Fibroblast of the aortic adventitia (primary cell): ENCODE measurements at places on chromosomes 7 and 10.
A peak's percentile ranks its signal among the peaks of the same experiment; 100 is the strongest.

DNA sequence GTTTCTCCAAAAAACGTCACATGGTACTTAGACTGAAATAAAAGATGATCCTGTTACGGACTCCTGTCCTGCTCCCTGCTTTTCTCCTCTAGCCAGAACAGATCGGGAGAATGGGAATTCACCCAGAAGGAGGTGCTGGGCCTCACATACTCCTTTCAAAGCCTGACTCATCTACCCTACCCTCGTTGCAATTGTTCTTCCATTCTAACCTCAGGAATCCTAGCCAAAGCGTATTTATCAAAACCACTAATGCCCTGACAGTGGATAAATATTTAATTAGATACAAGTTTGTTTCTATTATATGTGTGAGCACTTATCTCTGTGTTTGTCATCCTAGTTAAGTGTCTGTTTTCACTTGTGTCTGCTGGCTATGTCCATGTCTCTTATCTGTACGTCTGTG is 21.7 kb downstream of the ZCWPW1 start:
- DNase-seq = peak; percentile 85

GRCh38 chr7:122989041-122989440 is 6.5 kb downstream of the TAS2R16 start:
- no peak for DNase-seq

DNA sequence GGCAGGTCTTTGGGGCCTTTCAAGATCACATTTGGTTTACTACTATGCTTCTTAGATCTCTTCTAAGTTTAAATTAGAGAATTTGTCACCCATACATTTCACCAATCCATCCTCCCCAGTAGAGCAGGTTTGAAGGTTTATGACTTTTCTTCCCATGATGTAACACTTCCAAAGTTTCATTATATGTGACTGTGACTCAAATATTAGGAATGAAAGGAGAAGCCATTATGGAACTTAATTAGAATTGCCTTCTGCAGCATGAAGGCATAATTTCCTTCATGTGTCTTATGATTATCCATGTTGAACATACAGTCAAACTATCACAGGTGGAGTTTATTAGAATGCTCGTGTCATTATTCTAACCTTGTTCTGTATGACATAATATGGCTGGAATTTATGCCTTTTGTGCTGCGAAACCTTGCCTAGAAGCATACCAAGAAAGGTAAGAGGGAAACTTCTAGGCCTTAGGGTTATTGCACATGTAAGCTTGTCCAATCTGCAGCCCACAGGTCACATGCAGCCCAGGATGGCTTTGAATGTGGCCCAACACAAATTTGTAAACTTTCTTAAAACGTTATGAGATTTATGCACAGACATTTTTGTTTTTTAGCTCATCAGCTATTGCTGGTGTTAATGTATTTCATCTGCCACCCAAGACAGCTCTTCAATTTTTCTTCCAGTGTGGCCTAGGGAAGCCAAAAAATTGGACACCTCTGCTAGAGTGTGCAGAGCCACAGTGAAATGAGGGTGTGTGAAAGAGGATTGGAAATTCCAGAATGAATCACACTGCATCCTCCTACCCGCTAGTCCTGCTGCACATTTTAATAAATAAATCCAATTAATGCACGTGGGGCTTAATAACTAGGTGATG is 133.6 kb downstream of the TMEM26 start:
- DNase-seq = no peak

DNA sequence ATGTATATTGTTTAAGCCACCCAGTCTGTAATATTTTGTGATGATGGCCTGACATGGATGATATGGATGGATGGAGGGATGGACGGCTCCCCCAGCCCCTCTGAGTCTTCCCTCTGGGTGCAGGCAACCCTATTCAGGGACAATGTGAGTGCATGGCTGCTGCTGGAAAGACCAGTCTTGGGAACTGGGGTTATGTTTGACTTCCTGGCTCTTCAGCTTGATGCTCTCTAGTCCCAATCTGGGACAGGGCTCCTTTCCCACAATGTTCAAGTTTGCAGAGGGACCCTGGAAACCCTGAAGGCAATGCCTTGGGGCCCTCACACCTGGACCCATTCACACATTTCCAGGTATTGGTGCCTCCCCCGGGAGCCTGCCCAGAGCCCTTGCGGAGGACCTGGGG is 52.3 kb upstream of the RET start:
- DNase-seq = no peak

DNA sequence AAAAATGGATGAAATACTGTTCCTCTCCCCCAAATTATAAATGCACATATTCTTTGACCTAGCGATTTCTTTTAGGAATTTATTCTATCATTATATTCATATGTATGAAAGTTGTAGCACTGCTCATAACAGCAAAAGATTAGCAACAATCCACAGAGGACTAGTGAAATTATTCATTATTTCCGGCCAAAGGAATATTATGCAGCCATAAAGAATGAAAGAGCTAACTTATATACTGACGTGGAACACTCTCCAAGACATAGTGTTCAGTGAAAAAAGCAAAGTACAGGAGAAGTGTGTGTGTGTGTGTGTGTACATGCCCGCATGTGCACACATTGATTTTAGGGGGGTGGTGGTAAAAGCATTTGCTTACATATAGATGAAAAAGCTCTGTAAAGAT is 23.3 kb downstream of the MMS19 start:
- DNase-seq = no peak

DNA sequence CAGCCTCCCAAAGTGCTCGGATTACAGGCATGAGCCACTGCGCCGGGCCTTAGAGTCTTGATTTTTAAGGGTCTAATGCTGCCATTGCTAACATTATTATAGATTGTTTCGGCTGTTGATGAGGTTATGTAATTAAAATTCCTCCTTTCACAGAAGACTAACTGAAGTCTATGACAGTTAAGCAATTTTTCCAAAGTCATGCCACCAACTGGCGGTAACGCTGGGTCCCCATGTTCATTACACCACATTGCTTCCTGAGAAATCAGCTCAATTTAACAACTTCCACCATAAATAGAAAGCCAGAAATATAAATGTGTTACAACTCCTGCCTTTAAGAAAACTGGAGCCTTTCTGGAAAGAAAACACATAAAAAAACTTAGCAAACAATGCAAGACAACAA is 3.5 kb downstream of the ERLIN1 start:
- DNase-seq = no peak

DNA sequence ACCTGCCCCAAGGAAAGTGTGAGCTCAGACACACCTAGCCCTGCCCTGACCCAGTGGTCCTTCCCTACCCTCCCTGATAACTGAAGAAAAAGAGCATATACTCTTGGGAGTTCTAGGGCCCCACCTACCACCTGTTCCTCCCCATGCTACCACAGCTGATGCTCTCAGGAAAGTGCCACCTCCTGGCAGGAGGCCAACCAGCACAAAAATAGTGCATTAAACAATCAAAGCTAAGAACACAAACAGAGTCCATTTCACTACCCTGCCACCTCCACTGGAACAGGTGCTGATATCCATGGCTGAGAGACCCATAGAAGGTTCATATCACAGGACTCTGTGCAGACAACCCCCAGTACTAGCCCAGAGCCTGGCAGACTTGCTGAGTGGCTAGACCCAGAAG is 288.6 kb upstream of the PHF14 start:
- DNase-seq = no peak

GRCh38 chr10:94524146-94524545 is 21.4 kb upstream of the HELLS start:
- peak; percentile 32 for DNase-seq

GRCh38 chr10:106467506-106467905 is 697.0 kb downstream of the SORCS1 start:
- no peak for DNase-seq

GRCh38 chr7:88449410-88449809 is 142.7 kb upstream of the STEAP4 start:
- DNase-seq = no peak

GRCh38 chr10:6035101-6035834 is 26.9 kb downstream of the IL2RA start:
- no peak for DNase-seq

DNA sequence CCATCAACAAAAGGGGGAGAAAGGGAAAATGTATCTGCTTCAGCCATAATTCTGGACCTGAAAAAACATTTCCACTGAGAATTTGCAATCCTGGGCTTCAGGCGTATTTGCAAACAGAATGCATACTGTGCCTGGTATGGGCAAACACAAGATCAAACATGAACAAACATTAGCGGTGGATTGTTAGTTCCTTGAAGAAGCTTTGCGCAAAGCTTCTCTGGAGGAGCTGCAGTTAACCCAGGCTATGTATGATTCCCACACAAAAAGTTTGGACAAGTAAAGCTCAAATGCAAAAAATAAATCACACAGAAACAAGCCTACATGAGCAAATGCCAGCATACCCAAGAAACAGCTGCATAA is 20.4 kb upstream of the HILPDA start:
- no peak for DNase-seq

- peak; percentile 28 for DNase-seq
Measured at GRCh38 chr7:130560972-130561371, 69.1 kb downstream of the MEST start.

GRCh38 chr7:91463330-91463729 is 199.1 kb downstream of the FZD1 start:
- no peak for DNase-seq

- no peak for DNase-seq
Measured at GRCh38 chr10:11213137-11213536, 195.5 kb downstream of the CELF2 start.

DNA sequence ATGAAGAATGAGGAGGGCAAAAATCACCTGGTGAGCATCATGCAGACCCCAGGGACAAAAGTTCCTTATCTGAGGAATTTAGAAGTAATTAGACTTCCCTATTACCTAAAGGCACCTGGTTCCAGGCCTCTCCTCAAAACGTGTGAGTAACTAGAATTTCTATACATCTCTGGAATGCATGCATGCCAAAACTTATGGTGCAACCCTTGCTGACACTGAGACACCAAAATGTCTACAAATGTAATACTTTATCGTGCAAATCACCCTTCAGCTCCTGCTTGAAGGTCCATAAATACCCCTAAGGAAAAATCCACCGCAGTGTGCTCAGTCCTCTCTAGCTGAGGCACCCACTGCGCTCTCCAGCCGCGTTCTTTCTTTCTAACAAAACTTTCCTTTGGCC is 84.2 kb downstream of the PAXIP1 start:
- DNase-seq = no peak

DNA sequence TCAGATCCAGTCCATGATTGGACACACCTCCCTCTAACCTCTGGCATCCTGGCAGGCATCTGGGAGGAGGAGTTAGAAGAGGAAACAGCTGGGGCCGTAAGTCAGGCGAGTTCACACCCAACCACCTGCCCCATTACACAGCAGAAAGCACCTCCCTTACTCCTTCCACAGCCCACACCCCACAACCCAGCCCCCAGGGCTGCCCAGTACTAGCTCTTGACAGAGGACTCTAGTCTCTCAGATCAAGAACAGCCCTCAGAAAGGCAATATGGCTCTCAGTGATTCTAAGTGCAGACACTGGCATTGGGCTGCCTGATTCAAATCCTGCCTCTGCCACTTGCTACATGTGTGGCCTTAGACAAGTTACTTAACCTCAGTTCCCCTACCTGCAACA is 34.1 kb downstream of the KCNMA1 start:
- DNase-seq = no peak

GRCh38 chr10:31290386-31290785 is 28.6 kb upstream of the ZEB1 start:
- DNase-seq = no peak

GRCh38 chr10:112945811-112946210 is 4.2 kb upstream of the TCF7L2 start:
- no peak for DNase-seq

DNA sequence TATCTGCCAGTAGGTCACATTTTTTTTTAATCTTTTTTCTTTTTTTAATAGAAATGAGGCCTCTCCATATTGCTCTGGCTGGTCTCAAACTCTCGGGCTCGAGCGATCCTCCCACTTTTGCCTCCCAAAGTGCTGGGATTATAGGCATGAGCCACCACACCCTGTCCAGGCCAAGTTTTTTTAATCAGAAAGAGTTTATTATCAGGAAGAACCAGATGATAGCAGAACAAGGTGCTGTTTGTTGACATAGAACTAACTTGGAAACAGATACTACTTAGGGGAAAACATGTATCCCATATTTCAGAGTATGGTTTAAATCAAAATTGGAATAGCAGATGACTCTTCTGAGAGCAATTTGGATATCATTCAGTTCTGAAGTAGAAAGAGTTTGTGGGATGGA is 118.6 kb downstream of the NRF1 start:
- DNase-seq = no peak

- DNase-seq = no peak
Measured at GRCh38 chr7:109003742-109004141, 434.1 kb downstream of the DNAJB9 start.

DNA sequence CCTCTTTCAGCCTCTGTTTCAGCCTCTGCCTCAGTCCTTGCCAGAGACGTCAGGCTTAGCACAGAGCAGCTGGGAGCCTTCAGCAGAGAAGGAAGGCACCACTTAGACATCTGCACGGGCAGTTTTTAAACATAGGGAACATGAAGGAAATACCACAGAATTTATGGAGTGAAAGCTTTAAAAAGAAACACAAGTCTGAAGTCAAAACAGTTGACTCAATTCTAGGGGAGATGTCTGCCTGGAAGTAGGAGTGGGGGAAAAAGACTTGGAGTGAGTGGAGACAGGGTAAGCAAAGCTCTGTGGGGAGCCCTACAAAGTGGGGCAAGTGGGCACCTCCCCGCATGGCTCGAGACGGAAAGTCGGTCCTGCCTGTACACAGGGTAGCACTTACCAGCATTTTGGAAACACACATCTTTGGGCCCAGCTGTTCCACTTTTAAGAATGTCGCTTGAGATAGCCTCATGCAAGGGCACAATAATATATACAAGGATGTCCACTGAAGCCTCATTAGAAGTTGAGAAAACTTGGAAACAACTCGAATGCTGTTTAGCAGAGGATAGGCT is 5.0 kb upstream of the TBXAS1 start:
- DNase-seq = peak; percentile 56

GRCh38 chr10:77471069-77471536 is 166.5 kb downstream of the KCNMA1 start:
- DNase-seq = no peak

- DNase-seq = no peak
Measured at GRCh38 chr10:123607386-123607785, 58.8 kb upstream of the GPR26 start.
